ENCODE measurements at places on chromosomes 6 and 20.
A peak's percentile ranks its signal among the peaks of the same experiment; 100 is the strongest.

DNA sequence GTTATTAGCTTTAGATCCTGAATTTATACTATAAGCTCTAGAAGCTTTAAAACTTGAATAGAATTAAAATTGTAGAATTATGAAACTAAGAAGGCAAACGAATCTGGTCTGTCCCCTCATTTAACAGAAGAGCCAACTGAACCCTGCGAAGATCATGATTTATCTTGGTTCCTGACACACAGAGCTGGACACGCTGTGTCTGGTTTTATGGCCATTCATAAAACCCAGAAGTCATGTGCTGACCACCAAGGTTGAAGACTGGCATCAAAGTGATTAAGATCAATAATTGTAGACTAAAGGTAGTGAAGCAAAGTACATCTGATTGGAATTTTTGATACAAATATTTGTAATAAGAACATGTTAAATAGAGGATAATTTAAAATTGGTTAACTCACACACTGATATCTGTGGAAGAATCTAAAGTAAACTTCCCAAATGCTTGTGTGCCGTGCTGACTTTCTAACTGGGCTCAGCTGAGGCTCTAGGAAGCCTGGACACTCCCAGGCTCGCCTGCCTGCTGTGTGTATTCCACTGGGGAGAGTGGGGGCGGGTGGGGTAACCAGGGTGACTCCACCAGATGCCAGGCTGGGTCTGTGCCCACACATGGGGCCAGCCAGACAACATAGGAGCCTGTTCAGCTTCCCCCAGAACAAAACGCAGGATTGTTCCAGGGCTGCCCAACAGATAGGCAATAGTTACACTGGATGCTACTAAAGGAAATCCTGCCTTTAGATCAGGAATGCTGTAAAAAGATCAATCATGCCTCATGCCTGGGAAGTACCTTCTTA is 42.1 kb upstream of the SLC22A3 start:
- no peak overlapping the region for H3K27ac ChIP-seq
- H3K27me3 ChIP-seq = no peaks in the 10 kb centered on the region
- H3K4me1 ChIP-seq = no peaks in the 10 kb centered on the region
- H3K36me3 ChIP-seq = no peaks in the 10 kb centered on the region

- DNase-seq = no peak
- no peak overlapping the region for H3K27ac ChIP-seq
- H3K4me1 ChIP-seq = no peaks in the 10 kb centered on the region
Measured at GRCh38 chr20:39535301-39535700, 573.2 kb downstream of the DHX35 start.

- peaks cover 4% of the 10 kb centered on the region for H3K36me3 ChIP-seq
- peak; percentile 72 for DNase-seq
- peak overlapping the region; percentile 4 for H3K27ac ChIP-seq
- H3K27me3 ChIP-seq = no peaks in the 10 kb centered on the region
- H3K4me1 ChIP-seq = peaks cover 27% of the 10 kb centered on the region
- H3K4me3 ChIP-seq = no peak overlapping the region
Measured at GRCh38 chr6:39189915-39190544, 39.2 kb downstream of the KCNK5 start.

DNA sequence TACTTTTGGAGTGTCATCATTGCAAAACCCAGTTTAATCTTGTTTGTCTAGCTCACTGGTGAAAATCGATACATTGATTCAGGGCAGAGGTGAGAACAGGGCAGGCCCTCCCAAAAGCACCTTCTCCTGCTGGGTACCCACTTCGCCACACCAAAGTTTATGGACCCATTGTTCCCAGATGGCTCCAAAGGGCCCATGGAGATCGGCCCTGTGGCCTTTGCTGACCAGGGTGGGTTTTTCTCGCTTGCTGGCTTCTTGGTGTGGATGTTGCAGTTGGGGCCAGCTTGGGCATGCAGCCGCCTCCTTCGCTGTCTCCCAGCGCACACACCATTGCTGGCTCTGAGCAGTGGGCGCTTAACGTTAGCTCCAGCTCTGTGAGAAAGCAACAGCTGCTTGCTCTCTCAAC is 178.1 kb upstream of the PDE10A start:
- no peak for DNase-seq
- no peaks in the 10 kb centered on the region for H3K36me3 ChIP-seq
- peaks cover 7% of the 10 kb centered on the region for H3K27me3 ChIP-seq
- no peaks in the 10 kb centered on the region for H3K4me1 ChIP-seq

DNA sequence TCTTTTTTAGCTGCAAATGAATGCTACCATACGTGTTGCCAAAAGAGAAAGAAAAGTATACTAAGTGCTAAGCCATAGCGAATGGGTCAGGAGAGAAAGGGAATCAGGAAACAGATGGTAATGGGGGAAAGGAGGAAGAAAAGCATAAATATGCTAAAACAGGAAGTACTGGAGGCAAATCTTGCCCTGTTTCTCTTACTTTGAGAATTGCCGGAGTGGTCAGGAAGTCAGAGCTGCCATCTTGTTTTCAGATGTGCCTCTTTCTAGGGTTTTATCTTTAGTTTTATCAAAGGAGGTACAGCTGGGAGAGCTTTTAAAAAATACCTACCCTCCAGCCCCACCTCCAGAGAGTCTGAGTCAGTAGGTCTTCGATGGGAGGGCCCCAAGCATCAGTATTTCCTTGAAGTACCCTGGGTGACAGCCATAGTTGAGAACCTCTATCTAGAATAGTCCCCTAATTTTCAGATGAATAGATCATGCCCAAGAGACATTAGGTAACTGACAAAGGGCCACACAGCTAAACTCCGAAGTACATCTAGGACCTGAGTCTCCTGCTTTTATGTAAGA is 193.3 kb downstream of the CLIC5 start:
- H3K27ac ChIP-seq = no peak overlapping the region
- H3K27me3 ChIP-seq = no peaks in the 10 kb centered on the region
- DNase-seq = no peak
- no peaks in the 10 kb centered on the region for H3K4me1 ChIP-seq
- H3K4me3 ChIP-seq = no peak overlapping the region

- no peak for DNase-seq
- no peaks in the 10 kb centered on the region for H3K36me3 ChIP-seq
- no peaks in the 10 kb centered on the region for H3K27me3 ChIP-seq
- no peak overlapping the region for H3K4me3 ChIP-seq
- H3K27ac ChIP-seq = no peak overlapping the region
Measured at GRCh38 chr20:41956338-41957074, 338.3 kb upstream of the CHD6 start.

All from stomach (tissue), 19 donors.